ENCODE measurements at places on chromosomes 1 and 21. TPM values are rescaled to one million over a fixed set of nuclear protein-coding genes. Genes with fewer than 3 reads are reported as not detected.

GRCh38 chr1:7505771-7506453 lies 265.2 kb upstream of the VAMP3 start:
- DNase-seq: no peak

DNA sequence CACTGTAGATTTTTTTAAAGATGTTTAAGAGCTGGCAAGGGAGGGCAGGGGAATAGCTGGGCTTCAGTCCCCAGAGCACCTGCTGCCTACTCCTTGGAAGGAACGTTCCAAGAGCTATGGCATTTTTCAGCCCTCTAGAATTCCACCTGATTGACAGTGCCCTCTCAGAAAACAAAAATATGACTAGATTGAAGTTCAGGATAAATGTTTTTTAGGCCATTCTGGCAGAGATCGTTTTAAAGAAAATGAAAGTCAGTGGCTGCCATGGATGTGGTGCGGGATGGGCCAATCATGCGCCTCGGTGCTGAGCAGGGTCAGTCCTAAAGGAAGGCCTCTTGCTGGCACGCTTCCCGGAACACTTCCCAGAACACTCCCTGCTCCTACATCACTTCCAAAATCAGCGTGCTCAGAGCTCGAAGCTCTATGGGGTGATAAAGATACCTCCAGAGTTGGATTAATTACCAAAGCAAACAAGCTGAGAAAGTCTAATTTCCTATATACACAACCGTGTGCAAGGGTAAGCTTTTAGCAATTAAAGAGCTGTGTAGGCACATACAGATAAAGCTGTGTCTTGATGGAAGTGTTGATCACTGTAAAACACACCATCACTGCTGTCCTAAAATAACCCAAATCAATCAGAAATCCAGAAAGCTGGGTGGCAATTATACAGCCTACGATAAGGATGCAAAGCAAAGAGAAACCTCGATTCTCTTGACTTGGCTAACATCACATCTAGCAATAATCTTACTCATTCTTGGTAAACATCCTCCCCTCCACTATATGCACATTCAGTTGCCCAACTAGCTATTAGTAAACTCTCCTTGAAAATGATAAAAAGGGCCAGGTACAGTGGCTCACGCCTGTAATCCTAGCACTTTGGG lies 34.6 kb downstream of the TGFBR3 start:
- no peak for DNase-seq

- DNase-seq: no peak
Observed at GRCh38 chr21:16258844-16259611, 529.2 kb downstream of the USP25 start.

GRCh38 chr1:31435471-31436409 lies 22.7 kb downstream of the SERINC2 start:
- DNase-seq: no peak

DNA sequence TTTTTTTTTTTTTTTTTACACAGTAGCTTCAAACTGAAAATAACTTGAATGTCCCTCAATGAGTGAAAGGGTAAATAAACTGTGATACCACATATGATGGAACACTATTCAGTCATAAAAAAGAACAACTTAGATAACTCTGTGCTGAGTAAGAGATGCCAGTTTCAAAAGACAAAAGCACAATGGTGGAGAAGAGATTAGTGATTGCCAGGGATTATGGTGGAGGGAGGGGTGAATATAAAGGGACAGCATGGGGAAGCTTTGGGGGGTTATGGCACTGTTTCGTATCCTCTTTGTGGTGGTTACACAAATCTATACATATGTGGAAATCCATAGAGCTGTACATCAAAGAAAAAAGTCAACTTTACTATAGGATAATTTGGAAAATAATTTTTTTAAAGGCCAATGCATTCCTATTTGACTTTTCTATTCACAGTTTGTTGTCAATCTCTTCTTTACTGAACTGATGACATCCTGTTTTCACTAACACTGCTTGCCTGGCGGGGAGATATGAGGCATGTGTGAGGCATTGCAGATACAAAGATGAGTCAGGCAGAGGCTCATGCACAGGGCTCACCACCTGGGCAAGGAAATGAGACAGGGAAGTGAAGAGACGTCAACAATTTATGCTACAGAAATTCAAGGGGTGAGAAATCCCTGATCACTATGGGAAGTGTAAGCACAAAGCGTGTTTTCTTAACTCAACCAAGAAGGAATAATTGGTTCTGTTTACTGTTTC lies 302.7 kb downstream of the DUSP10 start:
- no peak for DNase-seq

GRCh38 chr1:193884848-193885558 lies 698.6 kb upstream of the B3GALT2 start:
- DNase-seq: no peak

- no peak for DNase-seq
Observed at GRCh38 chr1:184330875-184331274, 56.0 kb upstream of the C1orf21 start.

DNA sequence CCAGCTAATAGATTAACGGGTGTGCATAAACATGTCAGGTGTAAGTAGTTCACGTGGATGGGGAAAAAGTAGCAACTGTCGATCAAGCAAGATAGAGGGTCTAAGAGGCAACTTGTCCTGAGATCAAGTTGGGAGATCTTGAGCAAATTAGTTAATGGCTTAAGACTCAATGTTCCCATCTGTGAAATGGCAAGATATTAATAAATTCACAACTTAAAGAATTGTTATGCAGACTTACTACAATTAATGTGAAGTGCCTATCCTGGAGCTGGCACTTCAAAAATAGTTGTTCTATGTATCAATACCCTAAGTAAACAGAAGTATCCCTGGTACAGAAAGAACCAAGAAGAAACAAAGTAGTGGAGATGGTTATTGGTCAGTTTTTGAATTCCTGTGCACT lies 312.4 kb downstream of the ASTN1 start:
- DNase-seq: no peak

- DNase-seq: no peak
Observed at GRCh38 chr1:87064986-87065385, 150.6 kb downstream of the HS2ST1 start.

- DNase-seq: no peak
Observed at GRCh38 chr1:235023711-235024439, 104.8 kb downstream of the TOMM20 start.

GRCh38 chr1:26686795-26687194 lies 9.0 kb upstream of the ARID1A start:
- DNase-seq: no peak

- DNase-seq: peak; percentile 74
Observed at GRCh38 chr1:226444901-226445300, 37.0 kb upstream of the PARP1 start.

- DNase-seq: no peak
Observed at GRCh38 chr1:199082778-199083389, 444.0 kb downstream of the PTPRC start.

- DNase-seq: no peak
Observed at GRCh38 chr1:147740391-147740790, 20.0 kb downstream of the GJA5 start.

DNA sequence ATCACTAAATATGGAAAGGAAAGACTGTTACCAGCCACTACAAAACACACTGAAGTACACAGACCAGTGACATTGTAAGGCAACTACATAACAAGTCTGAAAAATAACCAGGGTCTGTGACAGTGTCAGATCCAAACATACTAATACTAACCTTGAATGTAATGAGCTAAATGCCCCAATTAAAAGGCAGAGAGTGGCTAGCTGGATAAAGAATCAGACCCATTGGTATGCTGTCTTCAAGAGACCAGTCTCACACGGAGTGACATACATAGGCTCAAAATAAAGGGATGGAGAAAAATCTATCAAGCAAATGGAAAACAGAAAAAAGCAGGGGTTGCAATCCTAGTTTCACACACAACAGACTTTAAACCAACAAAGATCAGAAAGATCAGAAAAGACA lies 100.1 kb downstream of the MAGI3 start:
- DNase-seq: no peak

- no peak for DNase-seq
Observed at GRCh38 chr1:7408771-7409150, 362.3 kb upstream of the VAMP3 start.

DNA sequence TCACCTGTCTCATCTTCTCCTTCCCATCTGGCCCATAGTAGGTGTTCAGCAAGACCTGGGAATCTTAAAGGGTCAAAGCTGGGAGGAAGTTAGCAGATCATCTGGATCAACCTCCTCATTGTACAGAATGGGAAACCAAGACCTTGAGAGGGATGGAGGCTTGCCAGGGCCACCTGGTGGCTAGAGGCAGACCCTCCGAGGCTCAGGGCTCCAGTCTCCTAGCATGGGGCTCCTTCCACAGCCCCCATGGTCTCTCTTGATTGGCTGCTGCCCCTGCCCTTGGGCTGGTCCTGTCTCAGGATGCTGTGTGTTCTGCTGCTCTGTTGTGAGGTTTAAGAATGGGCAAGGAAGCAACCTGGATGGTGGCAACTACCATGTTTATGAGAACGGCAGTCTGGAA lies 68.7 kb upstream of the CNTN2 start:
- no peak for DNase-seq

GRCh38 chr1:54851406-54851805 lies 35.6 kb downstream of the DHCR24 start:
- no peak for DNase-seq

DNA sequence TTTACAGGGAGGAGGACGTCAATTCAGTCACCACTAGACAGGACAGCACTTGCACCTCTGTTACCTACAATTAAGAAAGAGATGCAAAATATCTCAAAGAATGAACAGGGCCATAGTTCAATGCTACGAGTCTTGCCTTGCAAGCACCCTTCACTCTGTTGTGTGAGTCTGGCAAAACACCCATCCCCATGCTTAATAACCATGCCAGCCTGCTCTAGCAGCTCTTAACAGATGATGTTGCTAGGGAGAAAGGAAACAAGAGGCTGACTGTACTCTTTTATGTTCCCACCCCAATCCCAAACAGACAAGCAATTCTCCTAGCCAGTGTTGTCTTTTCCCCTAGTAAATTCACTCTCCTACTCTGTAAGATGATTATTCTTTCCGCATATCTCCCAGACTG lies 5.3 kb downstream of the CBR1 start:
- no peak for DNase-seq

GRCh38 chr21:44427241-44428120 lies 27.8 kb upstream of the LRRC3 start:
- DNase-seq: peak; percentile 24

DNA sequence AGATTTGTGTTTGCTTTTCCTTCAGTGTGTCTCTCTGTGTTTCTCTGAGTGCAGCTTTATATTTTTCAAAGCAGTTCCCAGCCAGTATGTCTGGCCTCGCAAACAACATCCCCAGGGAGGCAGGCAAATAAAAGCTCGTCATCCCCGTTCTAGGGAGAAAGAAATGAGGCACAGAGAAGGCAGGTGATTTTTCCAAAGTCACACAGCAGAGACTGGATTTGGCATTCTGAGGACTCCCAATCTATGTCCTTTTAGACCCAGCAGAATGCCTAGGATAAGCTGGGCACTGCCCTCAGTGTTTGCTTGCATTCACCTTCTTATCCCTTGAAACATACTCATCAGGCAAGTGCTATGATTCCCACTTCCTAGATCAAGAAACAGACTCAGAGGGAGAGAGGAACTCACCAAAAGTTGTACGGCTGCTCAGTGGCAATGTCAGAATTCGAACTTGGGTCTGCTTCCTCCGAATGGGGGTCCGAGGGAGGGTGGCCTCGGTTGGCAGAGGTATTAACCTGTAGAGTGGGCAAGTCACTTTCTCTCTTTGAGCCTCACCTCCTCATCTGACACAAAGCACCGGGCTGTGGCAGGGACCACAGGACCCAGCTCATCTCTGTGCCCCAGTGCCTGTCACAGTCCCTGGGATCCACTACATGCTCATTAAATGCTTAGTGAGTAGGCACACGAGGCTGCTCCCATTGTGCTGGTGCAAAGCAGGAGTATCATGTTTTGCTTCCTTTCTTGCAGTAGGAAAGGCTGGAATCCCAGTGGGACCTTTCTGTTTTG lies 4.2 kb downstream of the RAP1GAP start:
- DNase-seq: no peak

- no peak for DNase-seq
Observed at GRCh38 chr1:173365341-173365740, 111.8 kb upstream of the PRDX6 start.

GRCh38 chr1:51910221-51911000 lies 31.9 kb upstream of the NRDC start:
- DNase-seq: no peak

GRCh38 chr1:226033582-226033981 lies 28.9 kb upstream of the H3-3A start:
- DNase-seq: no peak

Gene GJC2
- 6.2 TPM for total RNA-seq

Gene ZSWIM5
- 1.7 TPM for total RNA-seq

Gene GREM2
- total RNA-seq: not detected

Gene BRDT
- total RNA-seq: not detected

Gene OR2L5
- not detected for total RNA-seq

Gene S100A2
- total RNA-seq: not detected

Gene AUNIP
- total RNA-seq: 4.8 TPM
